ENCODE measurements at places on chromosomes 2 and 18.

DNA sequence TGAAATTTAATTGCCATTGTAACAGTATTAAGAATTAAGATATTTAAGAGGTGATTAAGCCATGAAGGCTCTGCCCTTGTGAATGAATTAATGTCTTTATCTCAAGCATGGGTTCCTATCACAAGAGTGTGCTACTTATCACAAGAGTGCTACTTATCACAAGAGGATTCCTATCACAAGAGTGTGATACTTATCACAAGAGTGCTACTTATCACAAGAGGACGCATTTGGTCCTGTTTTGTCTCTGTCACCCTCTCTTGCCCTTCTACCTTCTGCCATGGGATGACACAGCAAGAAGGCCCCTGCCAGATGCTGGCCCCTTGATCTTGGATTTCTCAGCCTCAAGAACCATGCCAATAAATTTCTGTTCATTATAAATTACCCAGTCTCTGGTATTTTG lies 13.2 kb upstream of the COL5A2 start:
- no peak for DNase-seq

GRCh38 chr2:68645523-68645922 lies 2.1 kb downstream of the PROKR1 start:
- peak; percentile 11 for DNase-seq

DNA sequence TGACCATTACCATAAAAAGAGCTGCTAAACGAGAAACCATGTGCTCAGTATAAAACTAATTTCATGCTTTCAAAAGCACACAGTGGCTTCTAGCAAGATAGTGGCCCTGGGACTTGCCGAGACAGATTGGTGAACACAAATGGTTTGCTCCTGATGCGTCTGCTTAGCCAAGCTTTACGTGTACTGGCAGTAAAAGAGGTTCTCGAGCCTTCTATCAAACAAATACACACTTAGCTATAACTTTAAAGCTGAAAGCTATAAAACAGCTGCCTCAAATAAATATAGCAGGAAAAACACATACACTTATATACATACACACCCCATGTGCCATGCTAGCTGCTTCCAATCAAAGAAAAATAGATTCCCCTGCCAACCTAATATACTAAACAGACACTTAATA lies 117.0 kb downstream of the ZNF385B start:
- no peak for DNase-seq

- no peak for DNase-seq
Measured at GRCh38 chr2:143524559-143525401, 395.6 kb downstream of the ARHGAP15 start.

- DNase-seq = no peak
Measured at GRCh38 chr2:154392256-154392655, 306.2 kb upstream of the KCNJ3 start.

All from erythroblast (primary cell).